ENCODE measurements at places on chromosomes 7 and 10.
A peak's percentile ranks its signal among the peaks of the same experiment; 100 is the strongest.

DNA sequence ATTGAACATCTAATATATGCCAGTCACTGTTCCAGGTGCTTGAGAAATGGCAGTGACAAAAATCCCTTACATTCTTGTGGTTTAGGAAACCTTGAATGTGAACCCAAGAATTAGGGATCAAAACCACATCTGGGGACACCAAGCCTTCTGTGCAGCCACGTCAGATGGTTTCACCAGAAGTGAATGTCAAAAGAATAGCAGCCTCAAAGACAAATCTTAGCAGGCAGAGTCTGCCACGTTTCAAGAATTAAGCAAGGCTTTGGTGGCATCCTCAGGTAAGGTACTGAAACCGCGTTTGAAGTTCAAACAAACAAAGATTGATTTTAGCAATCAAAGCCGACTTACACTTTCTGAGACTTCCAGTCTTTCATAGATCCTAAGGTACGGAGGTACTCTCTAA lies 225.5 kb upstream of the GNAI1 start:
- DNase-seq, result no peak

DNA sequence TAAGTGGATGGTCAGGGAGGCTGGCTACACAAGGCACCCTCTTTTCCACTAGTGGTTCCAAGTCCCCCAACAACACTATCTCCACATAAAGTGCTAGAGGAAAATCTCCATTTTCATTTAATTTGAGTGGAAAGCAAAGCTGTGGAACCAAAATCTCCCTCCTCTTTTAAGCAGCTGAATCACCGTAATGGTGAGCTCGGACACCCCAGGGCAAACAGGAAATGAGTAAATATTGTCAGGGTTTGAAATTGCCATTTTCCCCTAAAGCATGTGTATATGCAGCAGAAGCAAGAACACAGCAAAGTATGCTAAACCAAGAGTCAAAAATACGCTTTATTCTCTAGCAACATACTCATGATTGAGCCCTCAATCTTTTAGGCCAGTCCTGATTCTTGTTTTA lies 143.7 kb downstream of the GPAM start:
- DNase-seq, result no peak

- no peak for DNase-seq
Measured at GRCh38 chr7:132347858-132348257, 228.4 kb downstream of the PLXNA4 start.

- no peak for DNase-seq
Measured at GRCh38 chr7:79341902-79342301, 111.6 kb downstream of the MAGI2 start.

GRCh38 chr10:6365384-6365783 lies 162.7 kb downstream of the PFKFB3 start:
- no peak for DNase-seq

GRCh38 chr10:115827231-115828009 lies 445.6 kb downstream of the GFRA1 start:
- DNase-seq, result no peak

GRCh38 chr7:2069472-2069860 lies 163.3 kb downstream of the MAD1L1 start:
- no peak for DNase-seq

- DNase-seq, result no peak
Measured at GRCh38 chr10:111247781-111248389, 171.1 kb downstream of the ADRA2A start.

DNA sequence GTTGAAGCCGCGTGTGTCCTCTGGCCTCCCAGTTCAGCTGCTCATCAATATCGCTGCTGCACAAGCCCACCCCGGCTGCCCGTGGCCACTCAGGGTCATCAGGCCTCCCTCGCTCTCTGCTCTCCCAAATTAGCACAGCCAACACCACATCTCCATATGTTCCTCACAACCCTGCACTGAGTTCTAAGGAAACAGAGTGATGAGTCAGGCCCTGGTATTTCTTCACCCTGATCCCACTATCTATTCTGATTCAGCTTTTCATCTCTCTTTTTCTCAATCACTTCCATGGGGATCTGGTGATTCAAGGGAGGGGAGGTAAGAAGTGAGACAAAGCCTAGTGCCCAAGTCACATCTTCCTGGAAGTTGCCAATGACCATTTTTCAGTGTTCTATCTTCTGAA lies 23.8 kb downstream of the CYTH3 start:
- DNase-seq, result no peak

- peak; percentile 70 for DNase-seq
Measured at GRCh38 chr7:142603870-142604448, 145.3 kb upstream of the PRSS1 start.

DNA sequence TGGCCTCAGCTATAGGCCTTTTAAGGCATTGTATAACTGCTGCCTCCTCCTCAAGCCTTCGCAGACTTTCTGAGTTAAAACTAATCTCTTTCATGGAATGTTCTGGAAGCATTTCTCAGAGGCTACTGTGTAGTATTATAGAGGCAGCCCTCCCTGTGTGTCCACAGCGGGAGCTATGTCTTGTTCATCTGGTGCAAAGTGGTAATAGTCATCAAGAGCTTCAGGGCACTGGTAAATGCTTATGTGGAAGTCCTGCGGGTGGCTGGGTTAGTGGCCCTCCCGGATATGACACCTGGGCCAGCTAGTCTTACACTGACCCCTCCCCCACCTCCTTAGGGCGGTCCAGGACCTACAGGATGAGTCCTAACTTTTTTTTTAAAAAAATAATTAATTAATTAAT lies 2.2 kb upstream of the ABHD11 start:
- DNase-seq, result no peak

DNA sequence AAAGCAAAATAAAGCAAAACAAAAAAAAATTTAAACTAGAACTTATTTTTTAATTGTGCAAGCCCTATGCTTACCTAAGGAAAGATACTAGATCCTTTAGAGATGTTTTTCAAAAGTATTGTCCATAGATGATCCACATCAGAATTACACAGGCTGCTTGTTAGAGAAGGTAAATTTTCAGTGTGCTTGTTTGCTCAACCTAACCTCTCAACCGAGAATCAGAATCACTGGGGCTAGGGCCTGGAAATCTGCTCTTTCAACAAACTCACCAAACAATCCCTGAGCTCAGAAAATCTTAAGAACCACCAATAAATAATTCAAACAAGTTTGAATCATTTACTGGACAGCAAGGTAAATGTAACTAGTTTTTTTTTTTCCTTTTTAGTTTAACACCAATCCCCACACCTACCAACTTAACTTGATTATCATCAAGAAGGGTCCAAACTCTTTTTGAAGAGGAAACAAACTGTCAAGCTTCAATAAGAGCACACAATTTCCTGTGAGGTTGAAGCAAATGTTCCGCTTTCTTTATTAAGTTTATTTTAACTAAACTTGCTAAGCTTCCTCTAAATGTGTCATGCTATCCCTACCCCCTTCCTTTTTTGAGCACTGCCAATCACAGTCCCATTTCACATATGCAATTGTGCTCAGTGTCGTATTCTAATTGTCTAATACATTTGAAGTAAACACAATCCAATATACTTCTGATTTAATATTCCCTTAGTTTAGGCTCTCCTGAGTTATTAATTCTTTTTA lies 7.4 kb upstream of the TSPAN33 start:
- DNase-seq, result no peak

- DNase-seq, result peak; percentile 99
Measured at GRCh38 chr7:44796504-44797328, at the start of gene PPIA. Gene PPIA, plus strand, starts transcription at chr7:44796681. Its CDS starts 44 bp downstream, at chr7:44796725.

DNA sequence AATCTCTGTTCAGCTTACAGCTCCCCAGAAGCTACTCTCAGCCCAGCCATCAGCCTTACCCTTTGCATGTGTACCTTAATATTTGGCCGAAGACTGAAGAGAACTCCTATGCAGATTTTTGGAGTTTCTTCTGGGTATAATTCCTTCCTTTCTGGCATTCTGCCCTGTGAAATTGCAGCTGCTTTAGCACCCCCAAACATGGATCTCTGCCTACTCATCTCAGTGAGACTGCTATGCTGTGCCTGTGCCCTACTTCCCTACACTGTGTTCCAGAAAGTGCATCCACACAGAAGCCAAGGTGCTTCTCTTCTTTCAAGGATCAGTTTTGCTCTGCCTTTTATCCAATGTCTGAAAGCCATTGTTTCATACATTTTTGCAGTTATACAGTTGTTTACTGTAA lies 81.6 kb downstream of the NPY start:
- no peak for DNase-seq

GRCh38 chr7:20085086-20085485 lies 132.1 kb downstream of the MACC1 start:
- no peak for DNase-seq

DNA sequence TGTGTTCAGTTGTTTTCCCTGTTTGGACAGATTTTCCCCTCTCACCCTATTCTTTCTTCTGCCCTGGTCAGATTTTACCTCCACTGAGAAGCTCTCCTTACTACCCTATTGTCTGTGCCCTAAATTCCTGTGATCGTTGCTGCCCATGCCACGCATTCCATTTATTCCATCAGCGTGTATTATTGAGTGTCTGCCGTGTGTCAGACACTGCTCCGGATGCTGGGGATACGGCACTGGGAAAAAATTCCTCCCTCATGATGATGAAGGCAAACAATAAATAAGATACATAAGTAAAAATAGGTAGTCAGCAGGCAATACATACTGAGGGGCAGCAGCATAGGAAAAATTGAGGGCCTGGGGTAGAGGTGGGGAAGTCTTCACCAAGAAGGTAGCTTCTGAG lies 86.8 kb downstream of the FANK1 start:
- DNase-seq, result no peak

DNA sequence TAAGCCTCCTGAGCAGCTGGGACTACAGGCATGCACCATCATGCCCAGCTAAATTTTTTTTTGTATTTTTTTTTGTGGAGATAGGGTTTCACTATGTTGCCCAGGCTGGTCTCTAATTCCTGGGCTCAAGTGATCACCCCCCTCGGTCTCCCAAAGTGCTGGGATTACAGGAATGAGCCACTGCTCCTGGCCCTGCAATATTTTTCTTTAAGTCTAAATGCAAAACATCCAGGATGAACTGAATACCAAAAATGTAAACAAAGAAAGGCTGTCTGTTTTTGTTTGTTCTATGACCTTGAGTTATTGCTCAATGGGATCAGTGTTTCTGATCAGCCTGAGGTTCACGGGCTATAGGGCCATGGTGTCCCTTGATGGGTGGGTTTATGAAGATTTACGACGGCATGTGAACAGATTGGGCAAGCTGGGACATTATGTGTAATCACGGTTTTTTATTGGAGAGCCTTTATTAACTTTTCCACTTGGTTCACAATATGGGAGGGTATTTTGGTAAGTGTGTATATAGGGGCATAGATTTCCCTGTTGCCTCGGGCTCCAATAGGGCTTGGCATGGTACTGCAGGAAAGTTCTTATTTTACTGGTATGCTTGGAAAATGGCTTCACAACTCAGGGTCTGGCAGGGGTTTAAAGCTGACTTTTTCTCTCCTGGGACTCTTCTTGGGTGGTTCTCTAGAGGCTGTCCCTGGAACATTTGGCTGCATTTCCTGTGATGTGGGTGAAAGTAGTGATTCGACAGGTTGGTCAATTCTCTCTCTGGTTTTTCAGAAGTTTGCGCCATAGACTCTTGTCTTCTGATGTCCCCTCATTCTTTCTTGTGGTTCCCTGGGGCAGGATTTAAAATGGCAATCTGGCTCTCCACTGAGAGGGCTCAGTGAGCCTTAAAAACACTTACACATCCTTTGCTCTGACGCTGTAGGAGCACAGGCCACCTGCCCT lies 41.6 kb downstream of the MRPS33 start:
- DNase-seq, result no peak

DNA sequence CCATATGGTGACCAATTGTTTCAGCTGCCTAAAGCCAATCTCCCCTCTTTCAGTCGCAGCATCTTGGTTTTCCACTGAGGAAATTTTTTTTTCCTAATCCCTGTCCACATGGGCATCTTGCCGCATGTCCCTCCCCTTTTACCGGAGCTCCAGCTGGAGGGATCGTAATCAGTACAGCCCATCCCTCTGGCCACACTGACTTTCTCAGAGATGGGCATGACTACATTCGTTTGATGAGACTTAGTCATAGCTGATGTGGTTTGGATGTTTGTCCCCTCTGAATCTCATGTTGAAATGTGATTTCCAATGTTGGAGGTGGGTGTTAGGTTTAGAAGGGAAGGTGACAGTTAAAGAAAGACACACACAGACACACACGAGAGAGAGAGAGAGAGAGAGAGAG lies 186.8 kb upstream of the CXCL12 start:
- DNase-seq, result no peak

DNA sequence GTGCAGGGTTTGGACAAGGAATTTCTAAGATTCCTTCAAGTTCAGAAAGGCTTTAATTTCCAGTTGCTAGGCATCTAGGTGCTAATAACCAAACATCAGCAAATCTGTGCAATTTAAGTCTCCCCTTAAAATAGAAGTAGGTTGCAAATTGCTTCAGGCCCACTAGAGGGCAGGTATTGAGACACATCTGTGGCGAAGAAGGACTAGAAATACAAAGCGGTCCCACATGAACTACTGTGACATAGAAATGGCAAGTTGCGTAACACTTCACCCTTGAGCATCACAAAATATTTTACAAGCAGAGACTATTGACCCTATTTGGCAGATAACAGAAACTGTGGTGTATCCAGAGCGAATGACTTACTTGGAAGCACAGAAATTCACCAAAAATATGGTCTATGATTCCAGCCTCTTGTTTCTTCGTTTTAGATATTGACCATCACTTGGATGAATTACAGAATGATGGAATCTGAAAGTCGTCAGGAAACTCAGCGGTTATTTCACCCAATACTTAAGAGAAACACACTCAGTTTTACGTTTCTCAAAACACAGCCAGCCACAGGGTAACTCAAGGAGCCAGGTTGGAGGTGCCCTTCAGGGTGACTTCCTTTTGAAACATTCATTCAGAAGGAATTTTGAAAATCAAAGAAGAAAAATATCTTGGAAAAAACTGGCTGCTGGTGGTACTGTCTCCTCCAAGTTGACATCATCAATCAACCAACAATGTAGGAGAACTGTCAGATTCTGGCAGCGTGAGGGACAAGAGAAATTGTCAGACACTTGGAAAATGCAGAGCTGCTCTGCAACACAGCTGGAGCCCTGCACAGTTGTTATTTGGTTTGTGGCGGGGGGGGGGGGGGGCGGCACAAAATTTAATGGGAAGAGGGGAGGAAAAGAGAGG lies 256.3 kb upstream of the MINDY3 start:
- DNase-seq, result peak; percentile 57

DNA sequence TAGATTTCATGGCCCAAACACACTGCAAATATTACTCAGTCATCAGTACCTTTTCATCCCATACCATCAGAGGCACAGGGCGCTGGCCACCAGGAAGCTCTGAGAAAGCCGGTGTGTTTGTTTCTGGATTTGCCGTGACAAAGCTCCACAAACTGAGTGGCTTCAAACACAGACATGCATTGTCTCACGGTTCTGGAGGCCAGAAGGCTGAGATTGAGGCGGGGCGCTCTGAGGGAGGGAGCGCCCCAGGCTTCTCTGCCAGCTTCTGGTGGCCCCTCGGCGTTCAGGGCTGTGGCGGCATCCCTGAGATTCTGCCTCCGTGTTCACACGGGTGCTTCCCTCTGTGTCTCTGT lies 3.7 kb upstream of the TTYH3 start:
- DNase-seq, result no peak

Measured in HEK293T (cell line).